ENCODE measurements at places on chromosomes 13 and 19.

DNA sequence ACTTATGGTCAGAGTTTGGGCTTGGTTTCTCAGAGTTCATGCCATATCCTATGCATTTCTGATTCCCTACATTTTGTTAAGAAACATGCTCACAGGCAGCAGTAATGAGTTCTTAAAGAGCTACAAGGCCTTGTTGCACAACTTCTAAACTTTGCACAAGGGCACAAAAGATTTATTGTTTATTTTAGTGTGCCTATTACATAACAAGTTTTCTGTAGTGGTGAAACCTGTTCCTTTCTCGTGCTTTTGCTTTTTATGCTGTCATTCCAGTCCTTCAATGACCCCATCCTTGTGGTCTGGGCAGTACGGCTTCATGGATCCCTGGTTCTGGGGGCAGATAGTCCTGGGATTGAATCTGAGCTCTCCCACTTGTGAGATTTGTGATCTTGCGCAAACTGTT is 17.8 kb downstream of the ZNF507 start:
- no peak for DNase-seq

DNA sequence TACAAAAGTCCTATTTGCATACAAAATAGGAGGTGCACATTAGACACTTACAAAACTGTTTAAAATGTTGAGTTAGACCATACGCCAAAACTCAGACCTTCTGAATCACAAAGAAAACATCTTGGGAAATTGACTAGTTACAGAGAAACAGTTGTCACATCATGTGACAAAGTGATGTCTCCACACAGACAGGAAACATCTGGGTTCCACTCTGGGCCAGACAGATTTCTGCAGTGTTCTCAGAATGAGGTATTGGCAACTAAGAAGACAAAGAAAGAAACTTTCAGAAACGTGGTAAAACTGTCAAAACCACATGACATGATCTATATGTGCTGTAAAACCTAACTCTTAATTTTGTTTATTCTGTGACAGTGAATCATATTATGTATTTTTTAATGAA is 6.7 kb downstream of the ZNF793 start:
- DNase-seq: no peak

DNA sequence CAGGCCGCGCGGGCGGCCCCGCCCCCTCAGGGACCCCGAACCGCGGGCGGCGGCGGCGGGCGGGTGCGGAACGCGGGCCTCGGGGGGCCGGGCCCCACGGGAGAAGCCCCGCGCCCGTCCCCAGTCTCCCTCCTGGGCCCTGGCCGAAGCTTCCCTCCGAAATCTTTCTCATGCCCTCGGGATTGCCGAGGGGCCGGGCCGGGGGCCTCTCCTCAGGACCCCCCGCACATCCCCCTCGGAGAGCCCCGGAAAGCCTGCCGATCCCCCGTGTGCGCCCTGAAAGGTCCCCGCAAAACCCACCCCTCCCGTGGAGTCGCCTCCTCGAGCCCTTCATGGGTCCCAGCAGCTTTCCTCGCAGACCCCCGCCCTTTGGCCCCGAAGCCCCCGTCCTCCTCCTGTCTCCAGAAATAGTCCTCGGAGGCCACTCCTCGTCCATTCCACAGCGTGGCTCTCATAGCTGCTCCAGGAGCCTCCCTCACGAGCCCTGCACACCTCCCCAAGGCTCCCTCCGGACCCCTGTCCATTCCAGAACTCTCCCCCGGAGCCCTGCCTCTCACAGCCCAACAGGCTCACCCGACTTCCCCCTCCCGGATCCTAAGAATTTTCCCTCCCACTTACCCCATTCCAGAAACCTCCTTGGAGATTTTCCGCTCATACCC is 555 bp downstream of the SAMD4B start:
- no peak for DNase-seq

GRCh38 chr13:46908501-46908900 is 11.6 kb upstream of the HTR2A start:
- DNase-seq: no peak

- no peak for DNase-seq
Observed at GRCh38 chr19:40150170-40150569, 41.1 kb upstream of the MAP3K10 start.

DNA sequence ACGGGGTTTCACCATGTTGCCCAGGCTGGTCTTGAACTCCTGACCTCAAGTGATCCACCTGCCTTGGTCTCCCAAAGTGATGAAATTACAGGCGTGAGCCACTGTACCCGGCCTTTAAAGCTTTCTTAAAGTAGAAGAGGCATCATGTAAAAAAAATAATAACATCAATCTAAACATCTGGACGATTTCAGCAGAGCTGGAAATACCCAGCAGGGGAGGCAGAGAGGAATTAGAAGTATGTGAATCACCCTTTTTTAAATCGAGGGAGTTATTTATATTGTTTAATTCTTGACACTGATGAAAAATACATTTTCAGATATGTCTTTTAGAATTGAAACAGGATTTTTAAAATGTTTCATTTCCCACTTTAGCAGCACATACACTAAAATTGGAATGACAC is 37.4 kb upstream of the MTIF3 start:
- DNase-seq: no peak
